ENCODE measurements at places on chromosomes 11 and 22. TPM values are rescaled to one million over a fixed set of nuclear protein-coding genes. Genes with fewer than 3 reads are reported as not detected.

TPH1 gene
- not detected for total RNA-seq

SESN3 gene
- 17.5 TPM for total RNA-seq

NAALAD2 gene
- not detected for total RNA-seq

FIBIN gene
- total RNA-seq, result not detected

THOC5 gene
- 55.1 TPM for total RNA-seq

MIOX gene
- 0.31 TPM for total RNA-seq

INS gene
- total RNA-seq, result not detected

SUSD2 gene
- 0.22 TPM for total RNA-seq

GRCh38 chr22:42959576-42960509 lies 55.1 kb downstream of the PACSIN2 start:
- H3K36me3 ChIP-seq, result peaks cover 1% of the 10 kb centered on the region
- H3K27me3 ChIP-seq, result no peaks in the 10 kb centered on the region
- peaks cover 68% of the 10 kb centered on the region for H3K4me1 ChIP-seq

GRCh38 chr11:70220920-70221319 lies 17.8 kb downstream of the FADD start:
- H3K27ac ChIP-seq, result no peak overlapping the region
- no peaks in the 10 kb centered on the region for H3K27me3 ChIP-seq
- H3K4me3 ChIP-seq, result no peak overlapping the region

- peak; percentile 61 for DNase-seq
- no peak overlapping the region for H3K27ac ChIP-seq
- no peak overlapping the region for H3K4me3 ChIP-seq
- H3K36me3 ChIP-seq, result no peaks in the 10 kb centered on the region
Measured at GRCh38 chr11:75867778-75868374, 52.9 kb downstream of the UVRAG start.

- H3K27me3 ChIP-seq, result peaks cover 9% of the 10 kb centered on the region
- H3K36me3 ChIP-seq, result no peaks in the 10 kb centered on the region
- H3K4me1 ChIP-seq, result no peaks in the 10 kb centered on the region
- H3K4me3 ChIP-seq, result no peak overlapping the region
- no peak for DNase-seq
Measured at GRCh38 chr11:131614631-131615030, 244.2 kb downstream of the NTM start.

DNA sequence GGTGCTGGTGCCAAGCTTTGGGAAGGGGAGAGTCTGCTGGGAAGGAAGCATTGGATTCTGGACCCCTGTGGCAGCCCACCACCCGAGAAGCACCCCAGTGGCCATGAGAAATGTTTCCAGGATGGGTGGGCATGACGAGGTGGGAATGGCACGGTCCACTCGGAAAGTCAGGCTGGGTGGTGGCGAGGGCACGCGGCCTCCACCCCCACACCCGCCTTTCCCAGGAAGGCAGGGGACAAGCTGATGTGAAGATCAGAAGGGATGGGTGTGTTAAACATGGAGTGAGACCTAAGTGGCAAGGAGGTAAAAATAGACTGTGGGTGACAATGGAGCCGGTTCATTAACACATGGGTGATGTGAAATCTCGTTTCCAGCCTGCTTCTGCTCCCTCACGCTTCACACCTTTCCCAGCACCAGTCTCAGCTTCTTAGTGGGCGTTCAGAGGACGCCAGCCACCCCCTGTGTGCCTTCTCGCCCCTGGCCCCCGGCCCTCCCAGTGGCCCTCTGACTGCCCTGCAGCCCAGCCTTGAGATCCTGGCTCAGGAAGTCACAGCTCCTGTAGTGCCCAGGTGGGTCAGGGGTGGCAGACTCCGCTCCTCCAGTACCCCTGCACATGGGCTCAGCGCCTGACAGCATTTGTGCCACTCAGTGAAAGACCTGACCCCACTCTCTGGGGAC lies 27.6 kb downstream of the LRRC10B start:
- no peak overlapping the region for H3K4me3 ChIP-seq
- no peak overlapping the region for H3K27ac ChIP-seq
- H3K4me1 ChIP-seq, result no peaks in the 10 kb centered on the region

- H3K27me3 ChIP-seq, result peaks cover 15% of the 10 kb centered on the region
- H3K36me3 ChIP-seq, result no peaks in the 10 kb centered on the region
- H3K4me3 ChIP-seq, result no peak overlapping the region
- no peak overlapping the region for H3K27ac ChIP-seq
Measured at GRCh38 chr22:35103761-35104160, 37.8 kb downstream of the ISX start.

- no peaks in the 10 kb centered on the region for H3K36me3 ChIP-seq
- DNase-seq, result no peak
- H3K27ac ChIP-seq, result no peak overlapping the region
Measured at GRCh38 chr22:42131562-42131961, 952 bp upstream of the CYP2D6 start.

GRCh38 chr11:44778195-44779100 lies 51.7 kb downstream of the TSPAN18 start:
- H3K4me1 ChIP-seq, result peaks cover 6% of the 10 kb centered on the region
- no peak overlapping the region for H3K4me3 ChIP-seq
- H3K36me3 ChIP-seq, result no peaks in the 10 kb centered on the region
- DNase-seq, result no peak
- no peak overlapping the region for H3K27ac ChIP-seq

DNA sequence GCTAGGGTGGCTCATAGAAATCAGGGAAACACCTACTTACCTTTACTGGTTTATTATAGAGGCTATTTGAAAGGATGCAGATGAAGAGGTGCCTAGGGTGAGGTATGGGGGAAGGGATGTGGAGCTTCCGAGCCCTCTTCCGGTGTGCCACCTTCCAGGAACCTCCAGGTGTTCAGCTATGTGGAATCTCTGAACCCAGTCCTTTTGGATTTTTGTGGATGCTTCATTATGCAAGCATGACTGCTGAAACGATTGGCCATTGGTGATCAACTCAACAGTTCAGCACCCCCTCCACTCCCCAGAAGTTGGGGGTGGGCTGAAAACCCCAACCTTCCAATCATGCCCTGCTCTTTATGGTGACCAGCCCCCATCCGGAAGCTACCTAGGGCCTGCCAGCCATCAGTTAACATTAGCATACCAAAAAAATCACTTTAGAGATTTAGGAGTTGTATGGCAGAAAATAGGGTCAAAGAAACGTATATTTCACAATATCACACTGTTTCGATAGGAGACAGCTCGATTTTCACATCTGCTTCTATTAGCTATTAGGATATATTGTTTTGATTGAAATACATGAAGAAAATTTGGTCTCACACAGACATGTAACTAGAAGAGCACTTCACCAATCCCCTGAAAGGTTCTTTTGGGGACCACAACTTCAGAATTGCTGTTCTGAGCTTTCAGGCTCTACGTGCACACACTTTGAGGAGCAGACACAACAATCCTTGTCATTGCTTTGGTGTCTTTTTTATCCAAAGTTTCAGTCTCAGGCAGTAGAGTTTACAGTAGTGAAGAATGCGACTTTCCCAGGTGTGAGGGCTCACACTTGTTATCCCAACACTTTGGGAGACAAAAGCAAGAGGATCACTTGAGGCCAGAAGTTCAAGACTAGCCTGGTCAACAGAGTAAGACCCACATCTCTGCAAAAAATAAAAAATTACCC lies 3.3 kb upstream of the POLR2G start:
- H3K27ac ChIP-seq, result no peak overlapping the region
- H3K27me3 ChIP-seq, result no peaks in the 10 kb centered on the region
- peaks cover 26% of the 10 kb centered on the region for H3K4me1 ChIP-seq
- DNase-seq, result no peak
- no peak overlapping the region for H3K4me3 ChIP-seq

- H3K4me3 ChIP-seq, result no peak overlapping the region
- no peaks in the 10 kb centered on the region for H3K27me3 ChIP-seq
- H3K27ac ChIP-seq, result no peak overlapping the region
- no peak for DNase-seq
- H3K4me1 ChIP-seq, result peaks cover 43% of the 10 kb centered on the region
Measured at GRCh38 chr11:57321388-57322255, 3.1 kb downstream of the TNKS1BP1 start.

- no peaks in the 10 kb centered on the region for H3K36me3 ChIP-seq
- no peak for DNase-seq
- H3K27me3 ChIP-seq, result no peaks in the 10 kb centered on the region
- H3K4me1 ChIP-seq, result no peaks in the 10 kb centered on the region
- H3K4me3 ChIP-seq, result no peak overlapping the region
- no peak overlapping the region for H3K27ac ChIP-seq
Measured at GRCh38 chr11:69483691-69484426, 2.4 kb downstream of the LINC01488 start.

DNA sequence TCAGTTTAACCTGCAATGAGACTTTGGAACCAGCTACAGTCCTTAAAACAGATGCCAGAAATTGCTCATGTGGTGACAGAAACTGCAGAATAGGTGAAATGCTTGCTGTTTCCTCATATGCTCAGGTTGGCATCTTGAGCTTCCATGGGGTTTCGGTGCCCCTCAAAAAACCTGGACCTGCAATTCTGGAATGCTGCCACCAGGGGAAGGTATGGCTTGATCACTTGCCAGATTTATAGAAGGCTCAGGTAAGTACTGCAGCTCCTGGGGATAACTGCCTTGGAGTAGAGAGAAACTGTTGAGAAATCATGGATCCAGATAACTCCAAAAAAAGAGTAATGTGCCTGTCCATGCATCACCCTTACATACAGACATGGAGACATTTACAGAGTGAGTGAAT lies 113.0 kb downstream of the CTTN start:
- no peak overlapping the region for H3K27ac ChIP-seq
- no peaks in the 10 kb centered on the region for H3K4me1 ChIP-seq
- H3K27me3 ChIP-seq, result peaks cover 11% of the 10 kb centered on the region
- H3K36me3 ChIP-seq, result no peaks in the 10 kb centered on the region

- no peaks in the 10 kb centered on the region for H3K36me3 ChIP-seq
- H3K27me3 ChIP-seq, result no peaks in the 10 kb centered on the region
- no peak overlapping the region for H3K27ac ChIP-seq
- H3K4me3 ChIP-seq, result no peak overlapping the region
- no peak for DNase-seq
Measured at GRCh38 chr11:34860518-34860917, 55.7 kb downstream of the APIP start.

DNA sequence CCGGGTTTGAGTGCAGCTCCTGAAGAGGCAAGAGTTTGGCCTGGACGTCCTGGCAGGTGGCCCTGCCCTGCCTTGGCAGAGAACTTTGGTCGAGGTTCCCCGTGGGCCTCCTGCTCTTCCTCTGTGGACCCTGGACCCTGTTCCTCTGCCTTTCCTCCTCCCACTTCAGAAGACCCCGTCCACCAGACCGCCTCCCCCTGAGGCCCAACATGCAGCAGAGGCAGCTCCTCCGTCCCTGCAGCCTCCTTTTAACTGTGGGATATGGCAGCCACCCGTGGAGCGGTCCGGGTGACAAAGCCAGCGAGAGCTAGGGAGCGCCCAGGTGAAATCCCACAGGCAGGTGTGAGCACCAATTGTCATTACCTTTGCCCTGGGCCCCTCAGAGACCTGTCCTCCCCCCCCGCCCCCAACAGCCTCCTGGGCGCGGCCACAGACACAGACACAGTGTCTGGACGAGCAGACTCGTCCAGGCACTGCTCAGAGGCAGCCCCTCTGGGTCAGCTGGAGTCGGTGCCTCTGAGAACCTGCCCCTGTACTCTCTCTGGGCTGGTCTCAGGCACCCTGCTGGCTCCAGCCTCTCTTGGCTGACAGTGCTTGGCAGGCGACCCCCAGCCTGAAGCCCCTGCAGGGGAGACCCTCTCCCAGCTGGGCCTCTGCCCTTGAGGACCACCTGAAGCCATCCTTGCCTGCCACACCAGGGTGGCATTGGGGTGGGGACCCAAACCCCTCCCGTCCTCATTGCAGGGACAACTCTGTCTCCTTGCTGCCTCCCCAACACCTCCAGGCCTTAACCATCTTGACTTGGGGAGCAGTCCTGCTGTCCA lies 4.1 kb upstream of the PTDSS2 start:
- H3K4me3 ChIP-seq, result no peak overlapping the region
- peaks cover 2% of the 10 kb centered on the region for H3K36me3 ChIP-seq
- no peaks in the 10 kb centered on the region for H3K27me3 ChIP-seq

DNA sequence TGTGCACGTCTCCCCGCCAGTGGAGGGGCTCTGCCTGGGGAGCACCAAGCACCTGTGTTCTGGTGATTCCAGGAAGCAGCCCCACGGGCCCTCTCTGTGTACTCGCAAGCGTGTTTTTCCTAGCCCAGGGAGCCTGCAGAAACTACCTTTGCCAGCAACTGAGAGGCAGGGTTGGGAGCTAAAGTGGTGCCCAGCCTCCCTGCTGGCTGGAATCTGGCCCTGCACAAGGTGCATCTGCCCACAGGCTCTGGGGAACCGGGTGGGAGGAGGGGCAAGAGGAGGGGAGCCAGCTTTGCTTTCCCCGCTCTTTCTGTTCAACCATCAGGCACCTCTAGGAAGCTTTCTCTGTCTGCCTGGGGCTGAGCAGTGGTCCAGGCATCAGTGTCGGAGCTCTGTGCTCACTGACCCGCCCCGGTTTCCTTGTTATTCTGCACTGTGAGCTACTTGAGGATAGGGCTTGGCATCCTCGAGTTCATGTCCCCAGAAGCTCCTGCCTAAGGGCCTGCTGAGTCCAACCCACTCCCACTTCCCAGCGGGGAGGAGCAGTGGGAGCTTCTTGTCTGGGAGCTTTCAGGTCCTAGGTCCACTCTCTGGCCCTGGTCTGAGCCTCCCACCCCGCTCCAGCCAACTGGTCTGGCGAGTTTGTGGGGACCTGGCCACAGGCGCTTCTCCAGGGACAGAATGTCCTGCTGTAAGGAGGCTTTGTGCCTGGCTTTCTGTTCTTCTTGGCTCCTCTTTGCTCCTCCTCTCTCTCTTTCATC lies 14.9 kb downstream of the DAGLA start:
- H3K4me3 ChIP-seq, result peak overlapping the region; percentile 12
- no peak overlapping the region for H3K27ac ChIP-seq
- H3K36me3 ChIP-seq, result no peaks in the 10 kb centered on the region
- no peaks in the 10 kb centered on the region for H3K27me3 ChIP-seq
- H3K4me1 ChIP-seq, result peaks cover 28% of the 10 kb centered on the region

- no peak overlapping the region for H3K27ac ChIP-seq
- H3K27me3 ChIP-seq, result no peaks in the 10 kb centered on the region
Measured at GRCh38 chr22:31578171-31578570, 81.8 kb downstream of the SFI1 start.

DNA sequence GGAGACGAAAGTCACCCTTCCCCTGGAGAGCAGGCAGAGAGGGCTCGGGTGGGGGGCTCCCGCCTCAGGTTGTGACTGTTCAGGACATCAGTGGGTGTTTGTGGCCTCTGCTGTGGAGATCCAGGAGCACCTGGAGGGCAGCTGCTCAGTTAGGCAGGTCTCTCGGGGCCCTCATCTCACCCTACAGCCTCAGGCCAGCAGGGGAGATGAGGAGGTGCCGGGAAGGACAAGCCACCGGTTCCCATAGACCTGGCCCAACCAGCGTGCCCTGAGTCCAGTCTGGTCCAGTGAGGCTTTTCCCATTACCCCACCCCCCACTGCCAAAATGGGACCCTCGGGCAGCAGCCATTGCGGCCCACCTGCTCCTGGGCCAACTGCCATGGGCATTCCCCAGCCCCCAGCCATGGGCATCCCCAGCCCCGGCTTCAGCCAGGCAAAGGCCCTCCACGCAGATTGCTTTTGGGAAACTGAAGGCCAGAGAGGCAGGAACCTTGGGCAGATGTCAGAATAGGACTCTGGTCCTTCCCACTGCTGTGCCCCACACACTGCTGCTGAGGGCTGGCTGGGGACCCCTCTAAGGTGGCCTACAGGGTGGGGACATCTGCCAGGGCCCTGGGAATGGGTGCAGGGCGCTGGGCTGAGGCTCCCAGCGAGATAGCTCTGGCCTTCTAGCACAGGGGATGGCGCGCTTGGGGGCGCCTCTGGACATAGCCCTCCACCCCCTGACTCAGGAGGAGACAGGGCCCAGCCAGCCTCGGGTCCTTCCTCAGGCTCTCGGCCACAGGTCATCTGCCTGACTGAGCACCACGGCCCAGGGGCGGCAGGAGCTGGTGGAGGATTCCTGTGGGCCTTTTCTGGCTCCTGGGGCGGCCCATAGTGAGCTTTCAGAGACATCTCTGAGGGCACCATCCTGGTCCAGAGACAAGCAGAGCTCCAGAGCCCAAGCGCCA lies 4.8 kb downstream of the PIM3 start:
- H3K4me1 ChIP-seq, result peaks cover 41% of the 10 kb centered on the region
- H3K27me3 ChIP-seq, result no peaks in the 10 kb centered on the region
- peak overlapping the region; percentile 93 for H3K27ac ChIP-seq
- peak overlapping the region; percentile 91 for H3K4me3 ChIP-seq

Data from activated naive CD4-positive, alpha-beta T cell treated with anti-CD3 and anti-CD28 coated beads for 36 hours (primary cell).